G401 (cell line): ENCODE measurements at places on chromosomes 1 and 21. TPM values are rescaled to one million over a fixed set of nuclear protein-coding genes. Genes with fewer than 3 reads are reported as not detected.

GON4L gene
- total RNA-seq = 9.4 and 14.3 TPM in 2 replicates

PDZK1IP1 gene
- total RNA-seq = not detected in 2 replicates

PLPPR5 gene
- total RNA-seq = 7.1 and 13.6 TPM in 2 replicates

CFAP126 gene
- not detected in 2 replicates for total RNA-seq

PTGS2 gene
- not detected in 2 replicates for total RNA-seq

TRAF3IP3 gene
- 0.10 TPM in 1 of 2 replicates, not detected in the other for total RNA-seq

VTCN1 gene
- total RNA-seq = not detected in 2 replicates

GLRX2 gene
- 16.9 and 19.5 TPM in 2 replicates for total RNA-seq

DNA sequence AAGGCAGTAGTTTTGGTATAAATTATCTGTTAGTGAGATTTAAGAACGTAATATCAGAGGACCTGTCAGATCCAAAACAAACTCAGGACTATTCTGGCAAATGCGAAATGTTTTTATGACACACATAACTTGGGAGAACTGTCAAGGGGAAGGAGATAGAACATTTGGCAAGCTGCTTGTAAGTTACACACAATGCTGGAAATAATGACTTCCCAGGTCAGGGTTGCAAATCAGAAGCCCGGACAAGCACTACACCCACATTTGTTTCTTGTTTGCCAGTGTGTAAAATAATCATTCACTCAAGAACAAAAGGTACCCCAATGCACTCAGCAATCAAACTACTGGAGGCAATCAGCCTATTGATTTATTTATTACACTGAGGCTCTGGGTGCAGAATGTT is 354.7 kb downstream of the KCNH1 start:
- DNase-seq = no peak

GRCh38 chr21:29943885-29944284 is 4.1 kb upstream of the GRIK1 start:
- no peak for DNase-seq

- DNase-seq = no peak
Observed at GRCh38 chr1:204081164-204081790, 8.4 kb downstream of the SOX13 start.

DNA sequence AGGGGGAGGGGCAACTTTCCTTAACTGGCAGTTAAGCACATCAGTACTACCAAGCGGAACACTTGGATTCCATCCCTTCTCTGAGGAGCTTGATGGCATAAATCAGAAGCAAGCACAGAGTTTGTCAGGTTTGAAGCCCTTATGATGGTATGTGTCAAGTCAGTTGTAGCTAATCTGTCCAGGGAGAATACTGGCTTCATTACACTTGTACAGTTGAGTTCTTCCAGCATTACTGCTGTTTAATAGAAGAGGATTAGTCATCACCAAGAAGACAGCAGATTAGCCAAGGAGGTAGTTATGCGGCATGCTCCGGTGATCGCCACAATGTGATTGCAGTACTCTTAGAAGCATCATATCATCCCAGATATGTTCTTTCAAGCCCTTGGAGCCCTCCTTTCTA is 2.1 kb upstream of the TDRD5 start:
- no peak for DNase-seq

GRCh38 chr1:167088746-167089417 is 1.3 kb downstream of the GPA33 start:
- DNase-seq = no peak

DNA sequence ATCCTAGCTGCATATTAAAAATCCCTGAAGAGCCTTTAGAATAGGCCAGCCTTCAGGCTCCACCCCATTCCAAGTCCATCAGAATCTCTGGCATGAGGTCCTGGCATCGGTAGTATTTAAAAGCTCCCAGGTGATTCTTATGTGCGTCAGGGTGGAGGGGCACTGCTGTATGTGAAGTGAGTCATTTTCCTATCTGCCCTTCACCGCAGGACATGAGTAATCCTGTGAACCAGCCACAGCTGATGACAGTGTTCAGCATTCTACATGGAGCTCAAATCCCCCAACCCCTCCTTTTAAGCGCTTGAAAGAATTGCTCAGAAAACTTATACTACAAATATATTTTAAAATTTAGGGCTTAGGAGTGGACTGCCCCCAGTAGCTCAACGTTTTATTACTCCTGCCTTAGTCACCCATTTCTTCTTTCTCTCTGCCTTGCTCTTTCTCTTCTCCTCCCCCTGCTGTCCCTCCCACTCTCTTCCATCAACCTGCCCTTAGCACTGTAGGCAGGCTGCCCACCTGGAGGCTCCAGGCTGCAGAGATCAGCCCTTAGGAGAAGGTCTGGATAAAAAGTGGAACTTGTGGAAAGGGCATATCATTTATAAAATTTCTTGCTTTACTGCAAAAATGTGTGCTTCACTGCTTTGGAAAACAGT is 73.8 kb upstream of the ZNF281 start:
- DNase-seq = no peak

- no peak for DNase-seq
Observed at GRCh38 chr1:100325415-100326324, 26.6 kb upstream of the CDC14A start.

- DNase-seq = no peak
Observed at GRCh38 chr1:240804475-240804874, 192.5 kb upstream of the GREM2 start.

- DNase-seq = no peak
Observed at GRCh38 chr1:117001254-117001927, at the start of gene CD101. TSS of gene CD101 (plus strand) at chr1:117001760. CDS start at chr1:117001818, 58 bp downstream.

DNA sequence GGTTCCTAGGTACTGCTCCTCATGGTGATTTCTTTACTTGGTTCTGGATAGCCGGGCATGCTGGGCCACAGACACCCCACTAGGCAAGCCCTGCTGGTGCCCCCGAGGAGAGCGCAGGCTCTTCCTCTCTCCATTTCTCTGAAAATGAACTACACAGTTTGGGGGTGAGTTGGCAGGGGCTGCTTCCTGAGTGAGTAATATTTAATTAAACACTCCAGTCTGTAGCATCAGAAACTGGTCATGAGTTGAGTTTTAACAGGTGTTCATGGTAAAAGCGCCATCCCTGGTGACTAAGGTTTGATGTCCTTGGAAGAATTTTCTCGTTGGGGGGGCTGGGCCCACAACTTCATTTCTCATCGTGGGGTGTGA is 1.7 kb downstream of the SPSB1 start:
- DNase-seq = no peak

- no peak for DNase-seq
Observed at GRCh38 chr1:234561319-234561718, 48.7 kb downstream of the IRF2BP2 start.

DNA sequence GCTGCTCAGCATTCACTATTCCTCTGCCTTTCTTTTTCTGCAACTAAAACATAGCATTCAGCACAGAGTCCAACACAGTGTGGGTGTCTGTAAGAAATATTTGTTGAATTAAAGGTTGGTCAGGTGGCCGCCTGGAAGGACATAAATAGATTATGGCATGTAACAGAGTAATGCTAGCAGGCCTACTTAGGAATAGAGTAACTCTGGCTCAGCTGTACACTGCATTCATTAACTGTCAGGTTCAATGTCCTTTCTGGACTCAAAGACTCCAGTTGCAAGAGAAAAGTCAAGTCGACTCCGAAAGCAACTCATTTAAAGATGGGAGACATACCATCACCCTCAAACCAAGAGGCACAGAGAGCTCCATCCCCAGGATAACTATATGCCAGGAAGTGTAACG is 116.0 kb downstream of the LMX1A start:
- DNase-seq = no peak

GRCh38 chr1:197937381-197937780 is 20.2 kb downstream of the LHX9 start:
- DNase-seq = no peak

- DNase-seq = no peak
Observed at GRCh38 chr1:173367136-173367535, 110.0 kb upstream of the PRDX6 start.

DNA sequence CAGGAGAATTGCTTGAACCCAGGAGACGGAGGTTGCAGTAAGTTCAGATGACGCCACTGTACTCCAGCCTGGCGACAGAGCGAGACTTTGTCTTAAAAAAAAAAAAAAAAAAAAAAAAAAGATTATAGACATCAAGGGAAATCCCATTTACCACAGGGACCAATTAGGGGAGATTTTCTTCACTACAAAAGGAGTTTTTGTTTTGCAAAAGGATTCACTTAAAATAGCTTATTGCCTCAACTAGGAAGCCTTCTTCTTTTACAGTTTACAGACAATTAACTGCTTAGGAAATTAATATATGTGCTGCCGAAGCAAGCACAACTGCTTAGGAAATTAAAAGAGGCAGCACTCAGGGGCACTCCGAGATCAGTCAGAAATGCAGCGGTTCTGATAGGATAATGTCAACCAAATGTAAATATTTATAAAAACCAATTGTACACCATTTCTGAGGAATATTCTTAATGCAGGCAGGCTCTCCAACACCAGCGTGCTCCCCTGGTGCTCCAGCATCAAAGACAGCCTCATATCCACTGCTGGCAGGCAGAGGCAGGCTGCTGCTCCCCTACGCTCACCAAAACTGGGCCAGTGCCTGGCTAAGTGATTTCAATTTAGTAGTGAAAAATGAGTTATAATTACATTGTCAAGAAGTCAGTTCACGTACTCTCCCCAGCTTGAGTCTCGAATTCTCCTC is 107.9 kb upstream of the RAB4A start:
- DNase-seq = no peak
